ENCODE measurements at places on chromosomes 5 and 9.

DNA sequence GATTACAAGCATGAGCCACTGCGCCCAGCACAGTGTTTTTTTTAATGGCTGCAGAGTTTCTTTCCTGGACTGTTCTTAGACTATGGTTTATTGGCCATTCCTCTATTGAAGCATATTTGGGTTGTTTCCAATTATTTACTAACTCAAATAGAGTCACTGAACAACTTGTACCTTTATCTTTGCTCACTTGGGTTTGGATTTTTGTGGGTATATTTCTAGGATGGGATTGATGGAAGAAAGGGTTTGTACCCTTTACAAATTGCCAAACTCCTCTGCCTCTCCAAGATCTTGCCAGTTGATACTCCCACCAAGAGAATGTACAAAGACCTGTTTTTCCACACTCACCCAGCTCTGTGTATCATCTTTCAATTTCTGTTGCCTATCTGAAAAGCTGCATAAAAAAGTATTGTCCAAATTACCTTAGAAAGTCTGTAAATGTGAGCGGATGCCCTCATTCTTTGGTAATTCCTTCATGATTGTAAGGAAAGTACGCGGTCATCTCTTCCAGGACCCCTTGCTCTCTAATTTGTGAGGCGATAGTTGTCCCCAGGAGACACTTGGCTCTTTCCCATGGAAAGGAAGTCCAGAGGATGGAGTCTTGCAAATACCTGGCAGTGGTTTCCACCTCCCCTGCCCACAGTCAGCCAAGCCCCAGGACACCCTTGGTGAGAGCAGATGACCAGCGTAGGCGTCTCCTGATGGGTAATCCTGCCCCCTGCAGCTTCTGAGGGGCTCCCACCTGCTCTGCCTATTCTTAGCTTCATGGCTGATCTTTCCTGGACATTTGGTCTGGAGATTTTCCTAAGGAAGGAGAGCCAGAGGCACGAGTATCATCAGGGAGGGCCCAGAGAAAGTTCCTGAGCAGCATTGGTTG, 33.0 kb downstream of the ARHGEF37 start:
- no peak for DNase-seq

DNA sequence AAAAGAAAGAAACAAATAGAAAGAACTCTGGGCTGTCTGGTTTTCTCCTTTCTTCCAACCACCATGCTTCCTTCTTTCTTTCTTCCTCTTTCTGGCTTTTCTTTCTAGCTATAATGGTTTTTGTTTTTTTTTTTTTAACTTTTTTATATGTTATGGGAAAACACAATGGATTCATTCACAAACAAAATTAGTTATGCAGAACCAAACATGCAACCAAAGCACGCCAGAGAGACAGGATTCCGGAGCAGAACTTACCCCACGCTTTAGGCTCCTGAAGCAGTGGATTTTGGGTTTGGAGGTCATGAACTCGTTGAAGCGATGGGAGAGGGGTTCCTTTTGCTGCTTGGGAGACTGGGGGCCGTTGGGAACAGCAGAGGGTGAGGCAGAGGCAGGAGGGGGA, 88.3 kb downstream of the USP20 start:
- DNase-seq = no peak

DNA sequence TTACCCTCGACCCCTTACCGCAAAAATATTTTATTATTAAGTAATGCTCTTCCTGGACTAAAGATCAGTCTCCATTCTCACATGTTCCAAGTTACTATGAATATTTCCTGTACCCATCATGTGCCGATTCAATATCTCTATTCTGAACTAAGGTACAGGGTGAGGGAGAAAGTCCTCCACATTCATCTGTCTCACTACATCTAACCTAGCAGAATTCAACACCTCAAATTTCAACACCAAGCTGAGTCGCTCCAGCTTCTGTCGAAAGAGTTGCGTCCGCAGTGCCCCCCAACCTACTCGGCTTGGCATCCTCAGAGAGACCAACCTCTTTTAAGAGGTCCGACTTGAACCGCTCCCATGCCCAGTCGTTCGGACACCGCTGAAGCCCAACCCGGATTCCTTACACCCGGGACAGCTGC, 1.0 kb downstream of the CERT1 start:
- peak; percentile 2 for DNase-seq

- no peak for DNase-seq
These were observed 144.4 kb downstream of the GLIS3 start for GRCh38 chr9:4155221-4156026.

GRCh38 chr5:127340606-127341005, 50.0 kb downstream of the MEGF10 start:
- no peak for DNase-seq

DNA sequence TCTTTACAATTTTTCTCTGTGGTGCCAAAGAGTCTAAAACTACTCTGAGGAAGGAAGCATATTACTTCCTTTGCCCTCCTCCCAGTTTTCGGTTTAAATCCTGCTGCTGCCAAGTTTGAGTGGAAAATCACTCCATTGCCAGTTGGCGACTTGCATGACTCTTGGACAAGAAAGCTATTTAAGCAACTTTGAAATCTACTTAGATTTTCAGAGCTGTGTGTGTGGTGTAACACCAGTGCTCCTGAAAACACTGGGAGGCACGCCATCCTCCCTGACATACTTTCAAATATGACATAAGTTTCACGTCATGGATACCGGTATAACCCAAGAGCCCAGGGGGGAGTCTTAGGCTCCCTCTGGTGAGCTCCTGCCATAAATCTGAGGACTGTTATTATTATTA, 83.5 kb upstream of the RIOK2 start:
- no peak for DNase-seq

- no peak for DNase-seq
These were observed 155.5 kb downstream of the RAB3C start for GRCh38 chr5:58738336-58738735.

DNA sequence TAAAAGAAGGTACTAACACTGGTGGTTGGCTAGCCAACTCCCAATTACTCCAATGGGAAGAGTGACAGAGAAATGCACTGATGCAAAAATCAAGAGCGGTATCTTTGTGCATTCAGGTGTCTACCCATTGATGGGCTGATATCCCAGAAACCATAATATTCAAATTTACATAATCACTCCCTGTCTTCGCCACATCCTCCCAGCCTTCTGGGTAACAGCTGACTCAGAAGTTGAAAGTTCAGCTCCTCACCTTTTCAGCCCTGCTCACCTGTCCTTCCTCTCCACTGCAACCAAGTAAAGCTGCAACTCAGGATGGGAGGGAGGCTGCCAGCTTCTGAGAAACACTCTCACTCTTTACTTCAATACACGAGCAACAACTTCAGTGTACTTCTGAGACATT, 6.9 kb downstream of the SUSD1 start:
- no peak for DNase-seq

- no peak for DNase-seq
These were observed 139.0 kb downstream of the IRX1 start for GRCh38 chr5:3734632-3735031.

- no peak for DNase-seq
These were observed 30.9 kb downstream of the GRAMD2B start for GRCh38 chr5:126454081-126454480.

GRCh38 chr9:129580211-129580915, 40.5 kb downstream of the C9orf50 start:
- DNase-seq = peak; percentile 41

DNA sequence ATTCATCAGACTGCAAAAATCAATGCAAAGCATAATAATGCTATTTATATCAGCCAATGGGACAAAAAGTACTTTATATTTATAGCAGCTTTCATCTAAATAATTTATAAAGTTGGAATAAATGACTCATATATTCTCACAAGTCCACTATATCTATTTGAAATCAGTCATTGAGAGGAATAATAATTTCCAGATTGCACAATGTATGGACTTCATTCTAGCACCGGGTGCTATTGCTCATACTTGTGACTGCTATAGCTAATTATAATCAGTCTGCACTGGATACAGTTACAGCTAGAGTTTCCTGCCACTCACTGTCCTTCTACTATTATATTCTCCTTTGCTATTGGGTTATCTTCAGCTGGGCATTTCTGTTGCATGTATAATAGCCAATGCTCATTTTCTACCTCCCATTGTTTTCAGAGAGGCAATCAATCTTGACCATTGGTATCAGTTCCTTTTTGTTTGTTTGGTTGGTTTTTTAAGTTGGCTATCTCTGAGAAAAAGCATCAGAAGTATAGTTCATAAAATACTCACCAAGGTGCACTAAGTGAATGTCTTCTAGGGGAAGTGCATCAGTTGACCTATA, 1.9 kb downstream of the CDH18 start:
- DNase-seq = no peak

DNA sequence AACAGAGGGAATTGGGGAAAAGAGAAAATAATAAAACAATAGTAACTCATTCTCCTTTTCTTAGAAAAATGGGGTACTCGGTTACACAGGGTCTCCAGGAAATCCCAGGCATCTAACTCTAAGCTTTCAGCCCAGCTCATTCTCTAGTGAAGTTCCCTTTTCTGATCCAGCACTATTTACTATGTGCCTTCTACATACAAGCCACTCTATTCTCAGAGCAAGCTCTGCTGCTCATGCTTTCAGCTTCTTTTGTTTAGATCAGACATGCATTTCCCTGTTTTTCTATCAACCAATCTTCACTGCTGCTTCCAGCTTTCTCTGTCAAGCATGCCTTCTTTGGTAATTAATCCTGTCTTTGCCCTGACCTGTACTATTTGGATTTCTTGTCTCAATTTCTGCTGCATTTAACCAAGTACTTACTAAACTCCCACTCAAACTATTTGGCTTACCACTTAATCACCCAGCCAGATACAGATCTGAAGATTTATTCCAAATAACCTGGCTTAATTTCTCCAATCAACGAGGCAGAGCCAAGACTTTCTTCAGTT, 25.3 kb downstream of the OSMR start:
- no peak for DNase-seq

GRCh38 chr5:98076501-98076900, 697.0 kb upstream of the RGMB start:
- no peak for DNase-seq

GRCh38 chr5:120454094-120454798, 9.9 kb upstream of the PRR16 start:
- DNase-seq = no peak

DNA sequence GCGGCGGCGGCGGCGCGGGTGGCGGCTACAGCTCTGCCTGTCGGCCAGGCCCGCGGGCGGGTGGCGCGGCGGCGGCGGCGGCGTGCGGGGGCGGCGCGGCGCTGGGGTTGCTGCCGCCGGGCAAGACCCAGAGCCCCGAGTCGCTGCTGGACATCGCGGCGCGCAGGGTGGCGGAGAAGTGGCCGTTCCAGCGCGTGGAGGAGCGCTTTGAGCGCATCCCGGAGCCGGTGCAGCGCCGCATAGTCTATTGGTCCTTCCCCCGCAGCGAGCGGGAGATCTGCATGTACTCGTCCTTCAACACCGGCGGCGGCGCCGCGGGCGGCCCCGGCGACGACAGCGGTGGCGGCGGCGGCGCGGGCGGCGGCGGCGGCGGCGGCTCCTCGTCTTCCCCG, 296 bp downstream of the ZSWIM6 start:
- DNase-seq = peak; percentile 43

GRCh38 chr9:79020276-79020675, 551.5 kb upstream of the TLE4 start:
- DNase-seq = no peak

DNA sequence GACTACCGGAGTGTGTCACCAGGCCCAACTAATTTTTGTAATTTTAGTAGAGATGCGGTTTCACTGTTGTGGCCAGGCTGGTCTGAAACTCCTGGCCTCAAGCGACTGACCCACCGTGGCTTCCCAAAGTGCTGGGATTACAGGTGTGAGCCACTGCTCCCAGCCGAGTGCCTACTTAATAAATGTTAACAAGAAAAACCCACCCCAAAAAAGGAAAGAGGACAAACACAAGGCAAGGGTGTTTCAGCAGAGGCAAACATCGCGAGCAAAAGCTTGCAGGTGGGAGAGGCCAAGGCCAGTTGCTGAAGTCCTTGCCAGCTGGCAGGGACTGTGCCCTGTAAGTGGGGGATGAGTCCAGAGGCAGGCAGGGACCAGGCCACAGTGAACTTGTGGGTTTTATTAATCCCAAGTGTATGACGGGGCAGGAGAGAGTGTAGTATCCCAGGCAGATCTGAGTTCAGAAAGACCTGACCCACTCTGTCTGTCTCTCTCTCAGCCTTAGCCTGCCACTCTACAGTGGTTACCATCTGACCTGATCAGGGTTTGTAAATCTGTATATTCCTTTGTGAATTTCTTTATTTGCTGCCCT, 6.4 kb upstream of the FPGS start:
- DNase-seq = no peak

DNA sequence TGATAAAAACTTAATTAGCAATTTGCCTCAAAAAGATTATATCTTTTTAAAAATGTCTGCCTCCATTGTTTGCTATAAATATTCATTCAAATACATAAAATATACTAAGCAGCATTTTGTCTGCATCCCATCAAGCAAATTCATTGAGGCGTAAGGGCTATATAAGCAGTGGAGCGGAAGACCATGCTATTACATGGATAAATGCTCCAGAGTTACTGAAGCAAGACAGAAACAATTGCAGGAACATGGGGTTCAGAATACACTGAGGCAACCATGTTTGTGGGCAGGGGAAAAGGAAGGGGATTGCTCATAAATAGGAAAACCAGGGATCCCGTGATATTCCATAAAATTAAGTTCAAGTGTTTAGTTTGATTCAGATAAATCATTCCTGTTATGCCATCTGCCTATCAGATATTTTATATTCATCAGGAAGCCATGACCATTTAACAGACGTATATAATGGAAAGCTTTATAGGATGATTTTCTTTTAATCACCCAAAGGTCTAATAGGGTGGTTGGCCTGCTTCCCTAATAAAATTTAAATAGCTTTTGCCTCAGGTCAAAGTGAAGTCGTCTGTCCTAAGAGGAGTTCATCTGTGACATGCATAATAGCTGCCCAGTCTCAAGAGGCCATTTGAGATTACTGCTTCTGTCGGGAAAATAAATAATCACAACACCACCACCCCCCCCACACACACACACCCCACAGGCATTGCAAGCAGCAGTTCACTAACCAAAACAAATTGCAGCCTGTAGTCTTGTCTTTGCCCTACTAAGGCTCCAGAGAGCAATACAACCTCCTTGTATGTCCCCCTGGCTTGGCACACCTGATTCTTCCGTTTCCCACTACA, 105.2 kb downstream of the RASEF start:
- no peak for DNase-seq

GRCh38 chr5:58999804-59000203, 416.9 kb downstream of the RAB3C start:
- DNase-seq = no peak

DNA sequence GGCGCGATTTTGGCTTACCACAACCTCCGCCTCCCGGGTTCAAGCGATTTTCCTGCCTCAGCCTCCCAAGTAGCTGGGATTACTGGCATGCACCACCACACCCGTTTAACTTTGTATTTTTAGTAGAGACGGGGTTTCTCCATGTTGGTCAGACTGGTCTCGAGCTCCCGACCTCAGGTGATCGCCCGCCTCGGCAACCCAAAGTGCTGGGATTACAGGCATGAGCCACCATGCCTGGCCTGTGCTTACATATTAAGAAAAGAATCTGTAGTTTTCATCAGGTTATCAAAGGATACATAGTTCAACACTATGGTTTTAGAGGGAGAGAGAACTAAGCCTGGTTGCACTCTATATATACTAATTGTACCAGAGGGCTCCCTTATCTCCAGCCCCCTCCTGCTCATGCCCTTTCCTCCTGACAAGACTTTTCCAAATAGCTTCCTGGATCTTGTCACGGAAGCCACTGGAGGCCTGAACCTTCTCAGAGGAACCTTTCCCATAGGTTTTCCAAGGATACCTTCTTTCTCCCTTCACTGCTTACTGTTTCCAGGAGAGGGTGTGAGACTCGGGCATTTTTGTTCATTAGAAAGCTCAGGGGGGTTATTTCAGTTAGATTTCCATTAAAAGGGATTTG, 53.1 kb downstream of the SLC44A1 start:
- DNase-seq = no peak

Measured in activated CD4-positive, alpha-beta T cell treated with anti-CD3 and anti-CD28 coated beads for 4 hours (primary cell).